ENCODE measurements at places on chromosomes 6 and 20.

DNA sequence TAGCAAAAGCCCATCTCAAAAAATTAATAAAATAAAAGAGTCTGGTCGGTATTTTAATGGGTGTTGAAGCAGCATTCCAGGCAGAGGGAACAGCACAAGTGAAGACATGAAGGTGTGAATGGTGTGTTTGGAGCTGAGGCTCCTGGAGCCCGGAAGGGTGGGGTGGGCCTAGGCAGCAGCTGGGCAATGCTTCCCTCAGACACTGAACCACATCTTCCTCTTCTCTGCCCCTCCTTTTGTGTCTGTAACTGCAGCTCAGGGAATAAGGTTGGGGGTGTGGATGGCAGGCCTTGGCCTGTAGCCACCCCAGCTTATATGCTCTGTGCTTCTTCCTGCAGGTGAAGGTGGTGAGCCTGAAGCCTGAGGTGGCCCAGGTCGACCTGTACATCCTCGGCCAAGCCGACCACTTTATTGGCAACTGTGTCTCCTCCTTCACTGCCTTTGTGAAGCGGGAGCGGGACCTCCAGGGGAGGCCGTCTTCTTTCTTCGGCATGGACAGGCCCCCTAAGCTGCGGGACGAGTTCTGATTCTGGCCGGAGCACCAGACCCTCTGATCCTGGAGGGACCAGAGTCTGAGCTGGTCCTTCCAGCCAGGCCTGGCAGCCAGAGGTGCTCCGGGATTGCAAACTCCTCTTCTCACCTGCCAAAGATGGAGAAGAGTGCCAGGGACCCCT lies 26.6 kb downstream of the POFUT1 start:
- DNase-seq: no peak

- no peak for DNase-seq
These were observed 165.4 kb downstream of the UST start for GRCh38 chr6:148912252-148912651.

DNA sequence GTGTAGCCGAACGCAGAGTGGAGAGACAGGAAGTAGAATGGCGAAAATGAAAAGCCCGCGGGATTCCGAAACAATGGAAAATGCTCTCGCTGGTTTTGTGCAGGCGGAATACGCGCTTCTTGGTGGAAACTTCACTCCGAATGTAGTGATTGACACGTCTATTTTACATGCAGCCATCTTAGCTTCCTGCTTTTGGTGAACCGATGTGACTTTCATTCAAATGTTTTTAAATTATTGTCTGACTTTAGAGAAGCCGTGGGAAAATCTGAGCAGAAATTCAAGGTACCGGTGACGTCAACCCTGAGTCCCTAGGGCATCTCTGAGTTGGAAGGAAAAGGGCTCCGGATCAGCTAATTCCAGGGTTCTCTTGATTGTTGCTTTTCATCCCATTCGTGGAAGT lies 11.4 kb downstream of the GPX5 start:
- peak; percentile 7 for DNase-seq

GRCh38 chr20:44738813-44739477 lies 6.7 kb upstream of the KCNK15 start:
- DNase-seq: peak; percentile 81
